ENCODE measurements at places on chromosomes 1 and 21.

- no peak for DNase-seq
Observed at GRCh38 chr1:87840767-87841166, 512.1 kb downstream of the LMO4 start.

DNA sequence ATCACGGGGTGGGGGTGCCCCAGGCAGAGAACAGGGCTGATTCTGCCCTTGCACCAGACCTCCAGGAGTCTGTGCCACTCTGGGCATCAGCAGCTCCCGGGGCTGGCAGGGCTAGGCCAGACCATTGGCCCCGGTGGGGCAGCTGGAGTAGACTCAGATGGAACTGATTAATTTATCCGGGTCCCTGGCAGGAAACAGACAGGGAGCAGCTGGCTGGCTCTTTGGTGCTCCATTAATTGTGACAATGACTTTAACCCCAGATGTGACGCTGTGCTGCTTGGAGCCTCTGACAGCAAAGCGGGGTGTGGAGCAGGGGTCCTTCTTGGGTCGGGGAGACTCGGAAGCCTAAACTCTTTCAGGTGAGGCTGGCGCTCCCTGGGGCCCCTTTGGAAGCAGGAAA is 9.5 kb downstream of the EPHA8 start:
- no peak for DNase-seq

DNA sequence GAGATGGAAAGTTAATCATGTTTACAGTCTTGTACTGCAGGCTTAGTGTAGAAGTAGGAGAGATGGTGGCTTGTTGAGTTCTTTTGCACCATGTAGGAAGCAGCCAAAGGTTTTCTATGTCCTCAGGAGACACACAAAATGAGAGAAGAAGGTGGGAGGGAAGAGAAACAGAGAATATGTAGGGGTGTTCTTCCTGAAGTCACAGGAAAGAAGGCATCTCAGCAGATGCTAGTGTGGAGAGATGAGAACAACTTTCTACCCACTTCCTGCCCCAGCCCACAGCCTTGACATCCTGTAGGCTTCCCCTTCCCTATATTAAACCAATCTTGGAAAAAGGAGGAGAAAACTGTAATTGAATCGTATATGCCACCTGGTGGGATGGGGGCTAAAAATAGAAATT is 217.0 kb downstream of the S1PR1 start:
- DNase-seq: no peak

GRCh38 chr1:205315008-205315618 is 6.4 kb downstream of the NUAK2 start:
- DNase-seq: peak; percentile 22

- DNase-seq: no peak
Observed at GRCh38 chr1:59641836-59642235, 172.9 kb upstream of the HOOK1 start.

- DNase-seq: no peak
Observed at GRCh38 chr21:22189278-22189677, 1191.1 kb downstream of the NCAM2 start.

- no peak for DNase-seq
Observed at GRCh38 chr1:204089044-204089751, 16.3 kb downstream of the SOX13 start.

DNA sequence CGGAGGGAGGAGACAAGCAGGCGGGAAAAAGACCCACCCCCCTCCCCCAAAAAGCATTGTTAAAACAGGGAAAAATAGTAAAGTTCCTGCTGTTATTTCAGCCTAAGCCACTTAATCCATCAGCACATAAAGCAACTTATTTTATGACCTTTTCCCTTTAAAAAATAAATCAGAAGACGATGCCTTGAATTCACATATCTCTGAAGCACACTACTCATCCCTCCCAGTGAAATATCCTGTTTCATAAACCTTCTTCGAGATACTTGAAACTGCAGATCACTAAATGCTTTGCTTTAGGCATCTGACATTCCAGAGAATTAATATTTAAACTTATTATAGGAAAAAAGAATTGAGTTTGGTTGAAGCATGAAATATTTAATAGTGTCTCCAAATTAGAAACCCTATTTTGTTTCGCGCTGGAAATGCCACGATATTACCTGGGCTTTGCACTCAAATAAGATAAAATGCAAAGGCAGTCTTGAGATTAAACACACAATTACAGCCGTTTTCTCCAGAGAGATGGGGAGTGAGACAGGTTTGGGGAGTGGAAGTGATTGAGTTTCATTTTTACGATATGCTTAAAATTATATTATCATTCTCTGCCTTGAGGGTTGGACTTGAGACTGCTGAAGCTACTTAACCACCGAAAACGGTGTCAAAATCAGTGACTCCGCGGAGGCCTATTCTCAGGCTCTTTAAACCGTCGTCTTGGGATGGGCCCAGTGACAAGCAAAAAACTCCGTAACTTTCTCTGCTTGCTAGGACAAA is 9.3 kb downstream of the GLIS1 start:
- DNase-seq: no peak

DNA sequence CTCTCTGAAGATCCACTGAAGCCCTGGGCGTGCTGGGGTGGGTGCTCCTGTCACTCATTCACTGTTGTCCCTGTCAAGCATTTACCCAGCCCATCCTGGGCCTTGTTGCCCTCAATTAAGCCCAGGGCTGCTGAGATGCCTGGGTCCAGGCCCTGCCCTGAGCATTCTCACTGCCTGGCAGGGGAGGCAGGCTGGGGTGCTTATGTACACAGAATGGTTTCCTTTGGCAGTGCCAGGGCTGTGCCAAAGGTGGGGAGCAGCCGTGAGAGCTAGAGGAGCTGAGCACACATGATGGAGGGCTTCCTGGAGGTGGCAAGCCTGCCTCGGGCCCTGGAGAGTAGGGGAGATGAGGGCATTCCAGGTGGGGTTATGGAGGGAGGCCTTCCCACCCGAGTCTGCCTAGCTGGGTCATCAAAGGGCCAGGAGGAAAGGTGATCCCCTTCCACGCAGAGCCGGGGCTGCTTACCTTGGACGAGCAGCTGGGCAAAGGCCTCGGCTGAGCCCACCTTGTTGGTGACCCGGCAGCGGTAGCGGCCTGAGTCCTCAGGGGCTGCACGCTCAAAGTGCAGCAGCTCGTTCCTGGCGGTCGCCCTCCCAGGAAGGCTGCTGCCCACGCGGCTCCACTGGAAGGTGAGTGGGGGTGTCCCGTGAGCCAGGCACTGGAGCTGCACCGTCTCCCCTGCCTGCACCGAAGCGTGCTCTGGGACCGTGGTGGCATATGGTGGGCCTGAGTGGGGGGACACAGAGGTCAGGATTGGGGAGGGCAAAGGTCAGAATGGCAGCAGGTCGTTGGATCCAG is 26.5 kb downstream of the LDLRAD2 start:
- DNase-seq: no peak

DNA sequence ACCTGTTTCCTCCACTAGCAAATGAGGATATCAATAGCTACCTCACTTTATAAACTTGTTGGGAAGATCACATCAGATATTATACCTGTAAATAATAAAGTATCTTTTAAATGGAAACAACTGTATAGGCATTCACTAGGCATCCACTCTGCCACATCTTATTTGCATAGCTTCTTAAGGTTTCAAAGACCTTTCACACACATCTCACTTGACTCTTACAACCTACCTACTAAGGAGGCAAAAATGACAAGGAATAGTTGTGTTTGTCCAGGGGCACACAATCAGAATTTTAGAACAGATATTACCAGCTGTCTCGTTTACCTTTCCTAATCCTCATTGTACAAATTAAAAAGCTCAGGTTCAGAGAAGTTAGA is 51.5 kb downstream of the VANGL2 start:
- no peak for DNase-seq

GRCh38 chr1:162016631-162017030 is 7.0 kb downstream of the OLFML2B start:
- DNase-seq: no peak

DNA sequence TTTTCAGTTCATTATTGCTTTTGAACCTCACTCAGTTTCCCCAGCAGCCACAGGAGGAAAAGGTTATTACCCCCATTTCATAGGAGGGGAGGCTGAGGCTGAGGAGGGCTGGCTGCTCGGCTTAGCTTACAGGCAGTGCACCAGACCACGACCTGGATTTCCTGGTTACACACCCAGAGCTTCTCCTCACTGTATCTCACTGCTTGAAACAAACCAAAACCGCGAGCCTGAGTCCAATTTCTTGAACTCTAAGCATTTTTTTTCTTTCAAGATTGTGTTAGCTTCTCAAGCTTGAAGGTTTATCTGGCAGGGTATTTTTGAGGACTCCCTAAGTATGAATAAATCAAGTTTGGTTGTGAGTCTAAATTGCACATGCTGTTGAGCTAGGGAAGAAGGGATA is 188.9 kb upstream of the EDN2 start:
- DNase-seq: no peak

DNA sequence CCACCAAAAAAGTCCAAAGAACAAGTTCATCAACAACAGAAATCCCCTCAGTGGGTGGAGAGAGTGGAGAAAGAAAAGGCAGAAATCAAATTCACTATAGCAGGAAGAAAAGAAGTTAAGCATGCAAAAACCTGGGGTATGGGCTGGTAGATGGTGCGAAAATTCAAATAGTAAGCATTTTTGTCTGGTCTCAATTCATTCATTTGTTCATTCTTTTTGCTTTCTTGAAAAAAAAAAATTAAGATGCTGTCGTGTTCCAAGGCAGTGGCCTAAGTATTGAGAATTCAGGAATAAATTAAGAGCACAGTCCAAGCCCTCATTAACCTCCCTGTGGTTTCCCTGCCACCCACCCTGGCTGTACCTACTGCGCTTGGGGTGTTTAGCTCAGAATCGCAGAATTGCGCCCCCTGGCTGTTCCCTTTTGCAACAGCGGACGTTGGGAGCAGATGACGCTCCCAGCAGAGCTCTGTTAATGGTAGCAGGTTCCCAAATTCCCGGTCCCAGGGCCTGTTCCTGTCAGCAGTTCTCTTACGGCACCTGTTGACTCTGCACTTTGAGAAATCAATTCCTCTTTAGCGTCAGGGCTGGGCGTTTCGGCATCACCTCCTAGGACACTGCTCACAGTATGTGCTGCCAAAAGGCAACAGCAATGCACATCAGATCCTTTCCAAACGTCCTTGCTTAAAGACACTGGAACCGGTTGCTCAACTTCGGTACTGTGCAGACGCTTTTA is 34.0 kb upstream of the SSX2IP start:
- no peak for DNase-seq

DNA sequence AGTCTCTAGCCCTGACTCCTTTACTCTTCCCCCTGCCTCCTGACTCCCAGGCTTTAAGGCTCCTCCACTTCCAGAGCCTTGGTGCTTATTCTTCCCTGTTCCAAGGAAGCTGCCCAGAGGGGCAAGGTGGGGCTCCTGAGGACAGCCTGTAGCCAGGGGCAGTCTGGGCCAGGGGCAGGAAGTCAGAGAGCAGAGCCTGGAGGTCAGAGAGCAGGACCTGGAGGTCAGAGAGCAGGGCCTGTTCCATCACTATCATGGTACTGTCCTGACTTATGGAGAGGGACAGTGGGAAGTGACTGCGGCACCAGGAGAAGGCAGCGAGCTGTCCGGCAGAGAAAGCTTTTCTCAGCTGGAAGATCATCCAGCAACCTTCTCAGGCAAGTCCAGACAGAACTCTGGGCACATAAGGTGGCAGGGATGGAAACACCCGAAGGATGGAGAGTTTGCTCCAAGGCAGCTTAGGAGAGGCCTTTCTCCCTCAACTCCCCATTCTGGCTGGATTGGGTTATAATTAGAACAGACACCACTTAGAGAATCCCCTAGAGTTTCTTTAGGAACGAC is 25.0 kb downstream of the PLXNA2 start:
- DNase-seq: no peak

GRCh38 chr1:182249201-182249676 is 142.4 kb downstream of the GLUL start:
- no peak for DNase-seq

- no peak for DNase-seq
Observed at GRCh38 chr1:14919751-14920150, 233.8 kb upstream of the TMEM51 start.

- DNase-seq: no peak
Observed at GRCh38 chr21:35088319-35088771, 39.2 kb upstream of the RUNX1 start.

DNA sequence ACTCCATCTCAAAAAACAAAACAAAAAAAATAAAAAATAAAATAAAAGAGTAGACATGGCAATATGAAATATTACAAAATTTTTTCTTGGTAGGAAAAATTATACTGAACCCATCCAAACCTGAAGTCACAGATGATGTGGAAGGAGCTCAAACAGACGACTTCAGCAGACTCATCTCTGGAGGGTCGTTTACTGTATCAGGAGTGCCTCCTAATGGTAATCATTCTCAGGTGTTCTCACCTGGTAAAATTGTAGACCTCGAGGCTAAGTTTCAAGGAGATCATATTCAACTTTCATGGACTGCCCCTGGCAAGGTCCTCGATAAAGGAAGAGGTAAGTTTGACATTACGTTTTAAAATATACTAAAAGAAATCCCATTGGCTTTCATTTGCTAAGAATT is 54.3 kb upstream of the SH3GLB1 start:
- DNase-seq: no peak
